ENCODE measurements at places on chromosomes 1 and 21.

- no peak for DNase-seq
Observed at GRCh38 chr1:246333855-246334254, 173.2 kb downstream of the SMYD3 start.

GRCh38 chr21:38930066-38930465 is 124.3 kb downstream of the ETS2 start:
- DNase-seq: no peak

DNA sequence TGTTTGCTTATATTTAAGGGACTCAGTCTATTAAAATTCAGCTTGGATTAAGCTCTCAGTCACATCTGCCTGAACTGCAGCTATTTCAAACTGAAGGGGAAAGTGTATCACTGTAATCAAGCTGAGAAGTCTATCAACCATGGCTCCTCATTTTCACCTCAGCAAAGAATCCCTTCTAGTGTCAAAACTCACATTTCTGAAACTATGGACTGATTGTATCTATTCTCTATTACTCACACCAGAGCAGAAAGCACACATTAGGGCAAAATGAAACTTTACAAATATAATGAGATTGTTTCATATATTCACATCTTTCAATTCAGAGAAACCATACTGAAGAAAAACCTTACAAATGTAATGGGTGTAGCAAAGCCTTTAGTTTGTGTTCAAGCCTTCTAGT is 14.6 kb upstream of the C1orf146 start:
- DNase-seq: no peak

DNA sequence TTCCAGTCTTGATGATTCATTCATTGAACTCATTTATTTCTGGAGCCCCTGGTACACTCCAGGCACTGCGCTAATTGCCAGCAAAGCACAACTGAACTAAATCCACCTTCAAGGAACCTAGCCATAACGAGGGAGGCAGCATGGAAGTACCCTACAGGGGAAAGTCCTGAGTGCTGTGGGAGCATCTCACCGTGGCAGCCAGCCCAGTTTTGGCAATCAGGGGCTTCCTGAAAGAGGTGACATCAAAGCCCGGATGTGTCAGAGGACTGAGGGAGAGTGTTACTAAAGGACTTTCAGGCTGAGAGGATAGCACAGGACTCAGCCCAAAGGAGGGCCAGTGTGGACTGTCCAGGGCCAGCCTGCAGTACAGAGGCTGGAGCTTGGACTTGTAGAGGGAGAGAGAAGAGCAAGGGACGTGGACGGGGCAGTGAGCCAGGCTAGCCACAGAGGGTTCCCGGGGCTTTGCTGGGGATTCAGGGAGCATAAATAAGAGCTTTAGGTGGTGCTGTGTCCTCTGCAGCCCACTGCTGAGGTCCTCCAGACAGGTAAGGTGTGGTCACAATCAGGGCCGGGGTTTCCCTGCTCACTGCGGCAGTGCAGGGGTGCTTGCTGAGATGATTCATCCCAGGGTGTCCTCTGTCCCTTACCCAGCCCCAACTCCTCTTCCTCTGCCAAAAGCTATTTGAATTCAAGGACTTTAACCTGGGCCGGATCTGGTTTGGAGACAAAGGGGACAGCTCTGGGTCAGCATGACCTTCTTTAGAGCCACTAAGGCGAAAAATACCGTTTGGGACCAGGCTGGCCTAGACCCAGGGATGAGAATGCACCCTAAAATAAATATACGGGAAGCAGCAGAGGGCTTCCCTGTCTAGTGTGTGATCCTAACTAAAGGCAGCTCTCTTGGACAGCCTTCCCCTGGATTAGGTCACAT is 128.3 kb downstream of the EDEM3 start:
- DNase-seq: no peak

GRCh38 chr21:25927195-25927880 is 192.6 kb downstream of the GABPA start:
- DNase-seq: no peak
